CD4-positive, alpha-beta memory T cell (primary cell): ENCODE measurements at places on chromosomes 4 and X. TPM values are rescaled to one million over a fixed set of nuclear protein-coding genes. Genes with fewer than 3 reads are reported as not detected.

DNA sequence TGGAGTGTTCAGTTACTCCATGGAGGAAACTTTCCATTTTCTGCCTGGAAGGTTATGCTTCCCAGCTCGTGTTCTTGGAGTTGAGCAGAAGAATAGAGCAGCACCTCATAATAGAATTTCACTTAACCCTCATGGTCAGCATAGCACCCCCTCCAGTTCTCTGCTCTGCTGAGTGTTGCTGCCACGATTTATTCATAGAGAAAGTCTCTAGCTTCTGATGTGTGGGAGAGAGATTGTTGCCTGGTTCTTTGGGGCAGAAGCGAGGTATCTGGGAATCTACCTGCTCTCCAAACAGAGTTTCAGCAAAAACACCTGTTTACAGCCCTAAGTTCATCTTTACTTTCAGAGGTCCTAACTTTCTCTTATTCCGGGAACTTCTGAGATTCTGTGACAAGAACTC lies 3.9 kb upstream of the DTHD1 start:
- H3K36me3 ChIP-seq, result no peaks in the 10 kb centered on the region
- H3K4me1 ChIP-seq, result peaks cover 13% of the 10 kb centered on the region
- H3K27ac ChIP-seq, result no peak overlapping the region
- no peak for DNase-seq
- no peaks in the 10 kb centered on the region for H3K27me3 ChIP-seq

DNA sequence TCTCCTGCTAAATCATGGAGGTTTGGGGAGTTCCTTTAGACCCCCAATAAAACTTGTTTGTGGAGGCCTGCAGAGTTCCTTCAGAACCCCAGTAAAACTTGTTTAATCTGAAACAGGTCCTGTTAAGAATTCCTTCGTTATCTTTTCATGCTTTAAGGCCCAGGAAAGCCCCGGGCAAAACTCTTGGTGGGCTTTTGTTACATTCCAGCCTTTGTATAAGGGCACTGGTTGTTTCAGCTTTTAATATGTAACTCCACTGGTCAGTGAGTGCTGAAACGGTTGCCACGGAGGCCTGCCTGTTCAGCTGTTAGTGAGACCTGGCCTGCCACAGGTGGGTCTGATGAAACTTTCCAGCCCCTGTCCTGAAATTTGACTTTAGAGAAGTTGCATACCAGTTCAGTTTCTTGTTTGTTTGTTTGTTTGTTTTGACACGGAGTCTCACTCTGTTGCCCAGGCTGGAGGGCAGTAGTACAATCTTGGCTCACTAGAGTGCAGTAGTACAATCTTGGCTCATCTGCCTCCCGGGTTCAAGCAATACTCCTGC lies 12.4 kb upstream of the DHRSX start:
- no peaks in the 10 kb centered on the region for H3K27me3 ChIP-seq
- H3K4me3 ChIP-seq, result no peak overlapping the region
- H3K4me1 ChIP-seq, result no peaks in the 10 kb centered on the region
- no peak overlapping the region for H3K27ac ChIP-seq
- H3K36me3 ChIP-seq, result no peaks in the 10 kb centered on the region

DNA sequence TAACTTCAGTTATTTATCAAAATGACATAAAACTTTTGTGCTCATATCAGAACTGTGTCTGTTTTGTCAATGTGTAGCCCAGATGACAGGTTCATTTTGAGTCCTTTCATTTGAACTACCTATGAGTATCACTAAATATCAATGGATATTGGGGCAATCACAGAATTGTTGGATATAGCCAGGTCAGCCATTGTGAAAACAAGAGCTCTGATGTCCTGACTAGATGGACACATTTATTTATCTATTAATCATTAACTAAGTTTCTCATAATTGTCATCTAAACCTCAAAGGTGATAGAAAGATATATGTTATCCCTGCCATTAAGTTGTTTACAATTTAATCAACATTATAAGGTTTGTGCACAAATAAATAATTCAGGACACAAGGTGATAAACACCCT lies 638.3 kb upstream of the GRIA3 start:
- H3K4me3 ChIP-seq, result no peak overlapping the region
- H3K27ac ChIP-seq, result no peak overlapping the region
- no peaks in the 10 kb centered on the region for H3K27me3 ChIP-seq
- no peaks in the 10 kb centered on the region for H3K36me3 ChIP-seq
- no peak for DNase-seq
- H3K4me1 ChIP-seq, result no peaks in the 10 kb centered on the region

USP51 gene
- total RNA-seq, result 2.7 TPM

INPP4B gene
- total RNA-seq, result 79.8 TPM

CCKAR gene
- total RNA-seq, result not detected
